ENCODE measurements at places on chromosomes 16 and 17. TPM values are rescaled to one million over a fixed set of nuclear protein-coding genes. Genes with fewer than 3 reads are reported as not detected.

Gene HBA1
- total RNA-seq, result not detected

GRCh38 chr16:77043076-77043475 lies 147.9 kb upstream of the MON1B start:
- H3K4me1 ChIP-seq, result no peaks in the 10 kb centered on the region
- H3K27me3 ChIP-seq, result no peaks in the 10 kb centered on the region
- no peak for DNase-seq
- no peak overlapping the region for H3K27ac ChIP-seq

Gene TLCD2
- 0.07 TPM for total RNA-seq

DNA sequence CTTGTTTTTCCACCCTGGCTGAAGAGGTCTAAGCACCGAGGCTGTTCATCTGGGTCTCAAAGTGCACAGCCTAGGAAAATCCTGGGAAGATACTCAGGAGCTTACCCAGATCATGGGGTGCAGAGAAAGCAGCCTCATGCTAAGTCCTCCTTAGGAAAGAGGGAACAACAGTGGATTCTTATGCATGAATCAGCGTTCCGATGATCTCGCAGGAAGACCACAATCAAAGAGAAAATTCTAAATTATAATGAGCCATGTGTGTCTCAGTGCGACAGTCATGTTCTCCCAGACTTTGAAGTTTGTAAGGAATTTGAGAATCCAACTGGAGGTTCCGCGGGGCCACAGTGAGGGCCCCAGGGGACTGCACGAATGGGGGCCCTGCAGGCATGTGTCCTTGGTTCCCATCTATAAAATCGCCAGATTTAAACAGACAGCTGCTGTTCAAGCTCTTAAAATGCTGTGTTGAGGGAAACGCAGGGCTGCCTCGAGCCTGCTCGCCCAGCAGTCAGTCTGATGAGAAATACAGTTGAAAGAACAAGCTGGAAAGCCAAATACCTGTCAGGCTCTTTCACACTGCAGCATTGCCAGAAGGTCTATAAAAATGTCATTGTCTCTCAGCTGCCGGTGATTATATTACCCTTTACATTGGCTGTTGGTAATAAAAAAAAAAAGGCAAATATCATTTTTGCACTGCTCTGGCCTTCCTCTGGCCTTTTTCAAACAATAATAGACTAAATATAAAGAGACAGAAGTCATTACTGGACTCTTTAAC lies 152.1 kb downstream of the PMP22 start:
- no peaks in the 10 kb centered on the region for H3K27me3 ChIP-seq
- H3K36me3 ChIP-seq, result no peaks in the 10 kb centered on the region
- H3K4me1 ChIP-seq, result no peaks in the 10 kb centered on the region
- no peak overlapping the region for H3K4me3 ChIP-seq
- H3K27ac ChIP-seq, result no peak overlapping the region

Gene WNT9B
- total RNA-seq, result not detected

Data from activated CD4-positive, alpha-beta T cell treated with anti-CD3 and anti-CD28 coated beads, Interleukin-2, amount 10 ng/mL, durations not matched to agents 7 days and 5 days (primary cell).